ENCODE measurements at places on chromosomes 1 and 21. TPM values are rescaled to one million over a fixed set of nuclear protein-coding genes. Genes with fewer than 3 reads are reported as not detected.

- DNase-seq, result no peak
Measured at GRCh38 chr1:77273891-77274290, 7.9 kb upstream of the AK5 start.

DNA sequence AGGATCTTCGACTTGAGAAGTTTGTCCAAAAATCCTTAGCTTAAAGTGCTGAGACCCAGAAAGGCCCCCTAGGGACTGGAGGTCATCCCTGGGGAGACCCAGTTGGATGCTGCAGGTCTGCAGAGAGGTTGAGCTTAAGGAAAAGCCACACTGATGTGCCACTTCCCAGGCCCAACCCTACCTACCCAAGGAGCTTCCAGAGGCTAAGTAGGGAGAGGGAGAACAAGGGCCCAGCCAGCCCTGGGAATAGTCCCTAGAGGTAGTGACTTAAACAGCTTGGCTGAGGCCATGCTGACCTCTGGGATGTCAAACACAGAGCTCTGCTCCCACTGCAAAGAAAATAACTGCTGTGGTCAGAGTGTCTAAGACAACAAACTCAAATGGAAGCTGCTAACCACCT lies 693.7 kb downstream of the MATN1 start:
- DNase-seq, result no peak

DNA sequence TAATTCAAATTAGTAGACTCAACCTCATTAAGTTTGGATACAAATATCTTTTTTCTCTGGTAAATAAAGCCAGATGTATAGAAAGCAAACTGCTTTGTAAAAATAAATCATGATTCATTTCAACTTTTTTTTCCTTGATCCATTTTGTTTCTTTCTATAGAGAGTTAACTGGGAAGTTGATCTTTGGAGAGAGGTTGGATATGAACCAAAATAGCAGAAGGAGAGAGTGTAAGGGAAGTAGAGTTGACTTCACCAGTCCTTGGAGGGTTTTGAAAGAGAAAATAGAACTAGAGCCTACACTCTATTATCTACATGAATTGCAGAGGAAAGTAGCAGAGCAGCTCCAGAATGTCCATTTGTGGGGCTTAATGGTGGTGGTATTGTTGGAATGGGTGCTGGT lies 243.8 kb downstream of the ADGRL2 start:
- no peak for DNase-seq

GRCh38 chr21:45264912-45265515 lies 22.7 kb downstream of the POFUT2 start:
- DNase-seq, result peak; percentile 2

DNA sequence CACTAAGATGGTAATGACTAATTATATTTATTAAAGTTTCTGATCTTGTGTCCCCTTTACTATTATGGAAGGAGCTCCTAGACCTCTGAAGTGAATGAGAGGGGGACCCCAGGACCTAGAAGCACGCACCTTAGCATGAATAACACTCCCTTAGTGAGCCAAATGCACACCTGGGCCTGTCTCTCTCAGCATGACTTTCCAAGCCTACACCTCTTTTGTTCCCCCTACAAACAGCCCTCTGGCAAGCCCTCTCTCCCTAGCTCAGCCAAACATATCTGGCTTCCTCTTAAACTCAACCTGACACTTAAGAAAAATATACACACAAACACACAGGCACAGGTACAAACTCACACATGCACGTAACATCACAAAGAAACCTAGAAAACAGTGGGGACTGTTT lies 7.3 kb upstream of the CTH start:
- DNase-seq, result no peak

DNA sequence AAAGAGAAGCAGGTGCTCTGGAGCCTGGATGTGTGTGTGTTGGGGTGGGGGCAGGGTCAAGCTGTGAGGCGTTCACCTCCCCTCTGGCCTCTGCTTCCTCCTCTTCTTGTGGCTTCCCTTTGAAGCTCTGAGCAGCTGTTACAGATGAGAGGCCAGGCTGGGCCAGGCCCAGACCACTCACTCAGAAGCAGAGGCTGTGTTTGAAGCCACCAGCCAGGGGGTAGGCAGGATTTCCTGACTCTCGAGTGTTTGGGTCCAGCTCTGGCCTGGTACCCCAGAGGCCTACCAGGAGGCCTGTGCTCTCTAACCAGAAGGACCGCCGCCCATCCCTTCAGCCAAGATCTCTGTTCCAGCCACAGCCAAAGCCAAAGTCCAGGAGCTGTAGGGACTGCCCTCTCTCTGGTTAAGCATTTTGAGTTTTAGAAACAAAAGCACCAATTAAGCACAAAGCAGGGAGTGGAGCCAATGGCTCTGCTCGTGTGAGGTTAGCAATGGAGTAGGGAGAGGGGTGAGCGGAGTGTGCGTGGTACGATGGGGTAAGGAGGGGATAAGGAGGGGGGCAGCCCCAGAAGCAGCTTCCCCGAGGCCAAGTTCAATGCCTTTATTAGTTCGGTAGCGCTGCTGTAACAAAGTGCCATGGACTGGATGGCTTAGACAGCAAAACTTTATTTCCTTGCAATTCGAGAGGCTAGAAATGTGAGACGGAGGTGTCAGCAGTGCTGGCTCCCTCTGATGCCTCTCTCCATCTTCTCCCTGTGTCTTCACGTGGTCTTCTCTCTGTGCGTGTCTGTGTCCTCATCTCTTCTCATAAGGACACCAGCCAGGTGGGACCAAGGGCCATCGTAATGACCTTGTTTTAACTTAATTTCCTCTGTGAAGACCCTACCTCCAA lies 20.5 kb downstream of the RCSD1 start:
- DNase-seq, result no peak

- DNase-seq, result no peak
Measured at GRCh38 chr1:90613371-90613770, 103.7 kb downstream of the BARHL2 start.

DNA sequence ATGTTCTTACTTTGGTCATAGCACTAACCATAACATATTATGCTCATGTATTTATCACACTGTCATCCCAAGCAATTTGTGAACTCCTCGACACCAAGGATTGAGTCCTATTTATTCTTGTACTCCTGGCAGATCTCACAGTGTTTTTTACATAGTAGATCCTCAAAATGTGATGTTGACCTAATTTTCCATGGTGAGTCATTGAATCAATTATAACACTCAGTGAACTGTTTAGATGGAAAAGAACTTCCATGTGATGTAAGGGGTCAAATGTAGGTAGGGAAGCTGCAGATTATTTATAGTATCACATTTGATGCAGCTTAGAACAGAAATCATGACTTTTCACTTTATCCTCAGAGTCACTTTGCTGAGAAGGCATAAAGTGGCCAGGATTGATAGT lies 281.9 kb upstream of the ADAMTS5 start:
- no peak for DNase-seq

DNA sequence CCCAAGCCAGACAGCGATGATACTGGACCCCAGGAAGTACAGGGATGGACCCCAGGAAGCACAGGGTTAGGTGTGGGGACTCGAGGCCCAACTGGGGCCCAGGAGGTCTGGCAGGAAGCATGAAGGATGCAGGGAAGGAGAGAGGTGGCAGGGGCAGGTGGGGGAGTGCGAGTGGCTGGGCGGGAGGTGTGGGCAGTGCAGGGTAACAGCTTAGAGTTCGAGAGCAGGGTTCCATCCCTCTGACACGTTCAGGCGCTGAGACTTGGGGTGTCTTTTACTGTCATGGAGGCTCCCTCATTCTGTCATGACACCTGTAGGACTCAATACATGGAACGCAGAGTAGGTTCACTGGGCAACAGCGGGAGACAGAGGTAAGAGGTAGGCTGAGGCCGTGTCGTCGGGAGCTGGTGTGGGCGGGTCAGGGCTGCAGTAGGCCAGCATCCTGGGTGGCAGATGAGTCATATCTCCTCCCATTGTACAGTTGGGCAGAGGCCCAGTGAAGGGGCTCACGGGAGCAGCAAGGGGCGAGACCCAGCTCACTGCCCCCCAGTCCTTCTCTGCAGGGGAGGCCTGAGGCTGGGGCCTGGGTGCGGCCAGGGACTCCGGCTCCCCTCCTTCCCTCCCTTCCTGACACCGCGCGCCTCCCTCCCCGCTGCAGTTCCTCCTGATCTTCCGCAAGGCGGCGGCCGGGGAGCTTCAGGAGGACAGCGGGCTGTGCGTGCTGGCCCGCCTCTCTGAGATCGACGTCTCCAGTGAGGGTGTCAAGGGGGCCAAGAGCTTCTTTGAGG lies 11.6 kb upstream of the CTRC start:
- peak; percentile 52 for DNase-seq

DNA sequence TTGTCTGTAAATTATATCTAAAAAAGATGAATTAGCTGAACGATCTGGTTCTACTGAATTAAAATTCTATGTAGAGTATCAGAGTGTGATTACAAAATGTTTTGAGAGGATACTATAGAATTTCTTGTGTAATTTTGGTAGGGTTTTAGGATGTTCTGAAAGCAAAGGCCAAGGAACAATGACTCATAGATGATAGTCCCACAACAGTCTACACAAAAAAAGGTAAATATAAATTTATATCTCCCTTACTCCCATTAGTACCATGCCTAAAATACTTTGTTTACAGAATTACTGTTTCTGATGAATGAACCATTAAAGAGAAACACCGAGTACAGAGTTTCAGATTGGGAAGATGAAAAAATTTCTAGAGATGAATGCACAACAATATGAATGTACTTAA lies 9.5 kb downstream of the EDEM3 start:
- DNase-seq, result no peak

GRCh38 chr21:45517249-45518065 lies 24.8 kb downstream of the SLC19A1 start:
- DNase-seq, result no peak

DNA sequence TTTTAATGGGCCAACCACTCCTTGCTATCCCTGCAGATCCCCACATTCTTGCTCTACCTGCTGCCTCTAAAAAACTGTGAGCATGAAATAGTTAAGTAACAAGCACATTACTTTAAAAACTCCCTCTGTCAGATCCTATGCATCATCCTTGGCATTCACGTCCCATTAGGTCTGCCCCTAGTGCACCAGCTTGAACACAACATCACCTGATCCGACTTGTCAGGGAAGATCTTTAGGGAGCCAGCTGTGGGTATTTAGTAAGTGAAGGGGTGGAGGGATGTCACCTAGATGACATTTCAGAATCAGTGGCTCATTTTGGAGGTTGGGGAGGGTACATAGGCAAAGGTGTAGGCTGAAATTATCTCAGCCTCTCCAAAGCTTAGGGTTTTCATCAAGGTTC lies 33.5 kb downstream of the RXRG start:
- no peak for DNase-seq

- peak; percentile 43 for DNase-seq
Measured at GRCh38 chr1:46725736-46726108, 6.8 kb upstream of the EFCAB14 start.

- no peak for DNase-seq
Measured at GRCh38 chr1:207873055-207873890, 37.7 kb downstream of the CD34 start.

CD53 gene
- 1.4 TPM for total RNA-seq

RPE65 gene
- 0.70 TPM for total RNA-seq

CFHR2 gene
- total RNA-seq, result 35.6 TPM

TTC34 gene
- total RNA-seq, result 0.44 TPM

NPHS2 gene
- total RNA-seq, result not detected

EDN2 gene
- 0.40 TPM for total RNA-seq

All from hepatocyte (in vitro differentiated cells).